ENCODE measurements at places on chromosomes 2 and 18.

GRCh38 chr18:10067670-10068659, 154.1 kb downstream of the VAPA start:
- no peak for DNase-seq

- no peak for DNase-seq
Measured at GRCh38 chr2:231017231-231017598, 20.1 kb upstream of the C2orf72 start.

DNA sequence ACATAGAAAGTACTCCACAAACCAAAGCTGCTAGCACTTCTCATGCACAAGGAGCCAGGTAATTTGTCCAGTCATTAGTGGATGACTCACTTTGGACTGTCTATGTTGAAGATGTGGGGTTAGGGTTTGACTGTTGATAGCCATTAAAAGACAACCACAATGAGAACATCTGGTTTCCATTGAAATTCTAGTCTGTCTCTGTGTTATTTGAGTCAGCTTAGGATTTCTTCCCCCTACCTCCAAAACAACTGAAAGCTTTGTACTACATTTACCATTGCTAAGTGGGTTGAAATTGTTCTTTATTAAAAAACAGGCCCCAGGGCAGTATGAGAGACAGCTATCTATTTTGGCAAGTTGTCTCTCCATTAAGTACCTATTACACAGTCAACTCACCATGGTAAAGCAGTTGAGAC, 50.2 kb upstream of the ANKRD44 start:
- no peak for DNase-seq

DNA sequence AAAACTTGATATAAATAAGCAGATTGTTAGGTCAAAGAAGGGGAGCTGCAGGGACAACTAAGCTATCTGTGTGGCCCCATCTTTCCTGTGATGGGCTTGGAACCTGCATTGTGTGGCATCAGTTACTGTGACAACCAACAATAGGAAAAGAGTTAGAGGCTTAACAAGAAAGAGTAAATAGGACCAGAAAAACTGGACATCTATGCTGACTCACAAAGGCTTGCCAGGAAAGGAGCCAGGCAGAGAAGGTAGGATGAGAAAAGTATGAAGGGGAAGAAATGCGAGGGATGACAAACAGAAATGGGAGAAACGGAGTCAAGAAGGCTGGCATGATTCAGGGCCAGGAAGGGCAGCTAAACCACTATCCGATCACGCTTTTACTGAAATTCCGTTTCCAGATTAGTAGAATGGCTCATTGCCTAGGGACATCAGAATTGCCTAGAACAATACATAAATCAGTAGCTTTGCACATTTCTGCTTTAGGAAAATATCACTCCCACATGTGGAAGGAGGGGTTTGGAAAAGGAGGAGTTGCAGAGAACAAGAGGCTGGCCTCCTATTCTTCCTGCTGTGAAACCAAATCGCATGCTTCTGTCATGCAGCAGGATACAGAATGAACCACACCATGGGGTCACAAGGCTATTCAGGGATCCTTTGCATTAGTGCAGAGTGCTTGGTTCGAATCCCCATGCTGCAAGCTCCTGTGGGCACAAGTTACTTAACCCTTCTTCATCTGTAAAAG, 7.3 kb downstream of the PLA2R1 start:
- no peak for DNase-seq

DNA sequence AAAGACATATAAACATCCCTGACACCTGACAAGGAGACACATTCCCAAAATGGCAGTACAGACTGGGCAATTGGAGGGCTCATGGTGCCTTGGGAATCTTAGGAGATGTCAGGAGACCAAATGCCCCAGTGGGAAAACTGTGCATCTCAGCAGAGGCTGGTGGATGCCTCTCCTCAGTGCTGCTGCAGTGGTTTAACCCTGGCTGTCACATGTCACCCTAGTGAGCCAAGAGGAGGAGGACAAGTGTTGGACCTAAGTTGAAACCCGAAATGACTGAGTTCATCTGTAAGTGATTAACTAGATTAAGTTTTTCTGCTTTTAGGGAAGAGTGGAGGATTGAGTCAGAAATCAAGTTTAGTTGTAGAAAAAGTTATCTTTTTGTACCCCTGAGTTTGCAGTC, 5.2 kb upstream of the NAGK start:
- DNase-seq: no peak

DNA sequence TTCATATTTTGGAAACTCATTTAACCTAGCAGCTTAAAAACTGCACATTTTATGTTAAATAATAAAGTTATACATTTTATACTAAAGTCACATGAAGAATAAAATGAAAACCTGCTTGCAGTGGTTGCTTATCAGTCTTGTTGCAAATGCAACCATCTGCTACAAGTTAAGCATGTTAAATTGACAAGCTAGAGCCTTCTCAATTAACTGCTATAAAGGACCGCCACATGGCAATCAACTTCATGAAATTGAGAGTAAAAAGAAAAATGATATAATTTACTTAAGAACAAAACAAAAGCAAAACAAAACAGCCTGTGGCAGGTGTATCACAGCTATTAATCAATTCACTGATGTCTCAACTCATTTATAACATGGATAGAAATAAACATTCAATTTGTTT, 78.7 kb downstream of the RTTN start:
- DNase-seq: no peak

GRCh38 chr2:223950448-223951347, 5.6 kb upstream of the WDFY1 start:
- DNase-seq: no peak

Measured in Panc1 (cell line).